AG08396 (cell line): ENCODE measurements at places on chromosomes 5 and 9.

DNA sequence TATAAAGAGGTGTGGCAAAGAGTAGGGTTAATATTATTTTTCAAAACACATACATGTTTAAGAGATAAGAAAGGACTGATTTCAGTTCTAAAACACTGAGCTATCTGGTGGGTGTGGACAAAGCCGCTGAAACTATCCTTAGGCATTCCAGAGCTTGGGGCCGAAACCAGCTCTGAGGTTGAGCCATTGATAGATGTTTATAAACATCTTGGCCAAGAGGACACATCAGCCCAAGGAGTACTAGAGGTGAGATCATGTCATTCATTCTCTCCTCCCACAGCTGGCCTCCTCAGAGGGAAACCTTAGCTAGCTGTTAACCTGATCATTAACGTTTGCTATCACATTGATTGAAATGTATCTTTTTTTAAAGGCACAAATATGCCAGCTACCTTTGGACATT lies 89.9 kb downstream of the NLN start:
- no peak for DNase-seq

- DNase-seq = no peak
Measured at GRCh38 chr5:137176126-137176525, 323.0 kb downstream of the SPOCK1 start.

GRCh38 chr5:158978061-158978460 lies 121.7 kb downstream of the EBF1 start:
- no peak for DNase-seq

GRCh38 chr9:76693912-76694311 lies 70.3 kb upstream of the PCA3 start:
- DNase-seq = no peak

GRCh38 chr5:64462391-64462790 lies 43.4 kb upstream of the RGS7BP start:
- DNase-seq = no peak
